Thoracic aorta (tissue), 2 donors: ENCODE measurements at places on chromosomes 2 and 18. TPM values are rescaled to one million over a fixed set of nuclear protein-coding genes. Genes with fewer than 3 reads are reported as not detected.

DNA sequence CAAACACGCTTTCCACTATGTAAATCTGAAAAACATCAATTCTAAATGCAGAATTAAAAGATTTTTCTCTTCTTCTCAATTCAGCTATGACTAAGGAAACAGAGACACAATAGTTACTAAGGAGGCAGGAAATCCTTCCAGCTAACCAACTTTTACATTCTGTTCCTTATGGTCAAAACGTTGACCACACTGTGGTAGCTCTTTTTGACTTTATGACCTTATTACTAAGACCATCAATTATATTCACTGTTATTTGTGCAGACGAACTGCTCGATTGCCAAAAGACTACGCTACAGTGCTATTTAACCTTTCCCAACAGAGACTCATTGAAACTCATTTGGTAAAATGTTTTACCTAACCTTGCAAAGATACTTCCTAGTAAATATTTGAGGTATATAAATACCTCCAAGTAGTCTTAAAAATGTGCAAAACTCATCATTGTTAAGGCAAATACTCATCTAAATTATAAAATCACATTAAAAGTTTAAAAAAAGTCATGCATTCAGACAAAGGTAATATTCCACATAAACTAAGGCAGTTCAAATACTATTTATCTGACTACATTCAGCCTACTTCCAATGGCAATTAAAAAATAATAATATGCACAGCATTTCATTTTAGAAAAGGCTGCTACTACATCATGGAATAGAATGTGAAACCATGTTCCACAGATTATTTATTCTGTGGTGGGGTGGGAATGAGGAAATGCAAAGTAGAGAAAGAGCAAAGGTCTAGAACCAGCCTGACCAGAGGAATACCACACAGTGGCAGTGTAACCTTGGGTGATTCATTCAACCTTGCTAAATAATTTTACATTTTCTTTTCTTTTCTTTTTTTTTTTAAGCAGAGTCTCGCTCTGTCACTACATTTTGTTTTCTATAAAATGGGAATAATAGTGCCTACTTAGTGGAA lies 139.9 kb downstream of the THADA start:
- DNase-seq, result no peak
- peaks cover 52% of the 10 kb centered on the region for H3K4me1 ChIP-seq
- H3K36me3 ChIP-seq, result no peaks in the 10 kb centered on the region
- H3K27ac ChIP-seq, result no peak overlapping the region
- H3K4me3 ChIP-seq, result no peak overlapping the region
- no peaks in the 10 kb centered on the region for H3K27me3 ChIP-seq

DNA sequence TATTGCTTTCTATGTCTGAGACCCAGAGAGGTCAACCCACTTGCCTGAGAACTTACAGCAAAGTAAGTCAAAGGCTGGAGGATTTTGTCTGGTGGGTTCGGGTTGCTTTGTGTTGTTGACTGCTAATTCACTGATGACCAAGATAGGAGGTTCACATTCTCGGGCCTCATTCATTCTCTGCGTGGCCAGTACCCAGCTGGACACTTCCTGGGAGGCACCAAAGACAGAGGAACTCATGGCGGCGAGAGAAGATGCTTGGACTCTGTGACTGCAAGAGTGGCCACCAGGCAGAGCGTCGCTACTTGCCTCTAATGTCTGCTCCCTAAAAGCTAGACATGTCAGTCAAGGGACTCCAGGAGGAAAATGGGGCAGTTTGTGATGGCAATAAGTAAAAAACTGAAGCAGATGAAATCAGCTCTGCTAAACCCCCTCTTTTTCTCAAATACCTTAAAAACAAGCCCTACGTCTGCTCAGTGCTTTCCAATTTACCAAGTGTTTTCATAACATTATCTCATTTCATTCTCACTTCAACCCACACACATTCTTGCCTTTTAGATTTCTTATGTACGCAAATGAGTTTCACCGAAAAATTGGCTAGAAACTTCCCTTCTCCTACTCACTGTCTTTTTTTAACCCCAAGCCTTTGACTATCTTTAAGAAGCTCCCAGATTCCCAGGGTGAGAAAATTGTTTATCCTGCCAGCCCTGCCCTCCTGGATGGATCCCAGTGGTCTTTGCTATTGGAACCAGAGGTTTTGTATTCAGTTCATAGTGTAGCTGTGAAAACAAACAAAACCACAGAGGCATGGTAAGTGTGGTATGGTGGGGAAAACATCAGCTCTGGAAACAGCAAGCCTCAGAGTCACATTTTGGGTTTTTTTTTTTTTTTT lies 4.9 kb upstream of the LBH start:
- H3K36me3 ChIP-seq, result no peaks in the 10 kb centered on the region
- H3K4me3 ChIP-seq, result no peak overlapping the region
- H3K27me3 ChIP-seq, result no peaks in the 10 kb centered on the region
- H3K4me1 ChIP-seq, result peaks cover 41% of the 10 kb centered on the region

GRCh38 chr2:74515981-74516633 lies 1.9 kb downstream of the TLX2 start:
- H3K4me3 ChIP-seq, result peak overlapping the region; percentile 51
- no peak overlapping the region for H3K27ac ChIP-seq
- peaks cover 8% of the 10 kb centered on the region for H3K4me1 ChIP-seq
- H3K36me3 ChIP-seq, result no peaks in the 10 kb centered on the region
- DNase-seq, result no peak
- H3K27me3 ChIP-seq, result peaks cover 64% of the 10 kb centered on the region

DNA sequence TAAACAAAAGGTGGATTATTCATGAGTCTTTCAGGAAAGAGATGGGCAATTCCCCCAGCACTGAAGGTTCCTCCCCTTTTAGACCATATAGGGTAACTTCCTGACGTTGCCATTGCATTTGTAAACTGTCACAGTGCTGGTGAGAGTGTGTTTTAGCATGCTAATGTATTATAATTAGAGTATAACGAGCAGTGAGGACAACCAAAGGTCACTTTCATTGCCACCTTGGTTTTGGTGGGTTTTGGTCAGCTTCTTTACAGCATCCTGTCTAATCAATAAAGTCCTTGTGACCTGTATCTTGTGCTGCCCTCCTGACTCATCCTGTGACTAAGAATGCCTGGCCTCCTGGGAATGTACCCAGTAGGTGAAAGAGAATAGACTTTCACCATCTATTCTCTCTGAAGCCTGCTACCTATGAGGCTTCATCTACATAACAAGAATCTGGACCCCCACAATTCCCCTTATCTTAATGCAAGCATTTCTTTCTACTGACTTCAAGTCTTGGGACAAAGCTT lies 148.7 kb downstream of the CABLES1 start:
- no peaks in the 10 kb centered on the region for H3K36me3 ChIP-seq
- no peak overlapping the region for H3K27ac ChIP-seq
- H3K4me1 ChIP-seq, result peaks cover 8% of the 10 kb centered on the region
- H3K27me3 ChIP-seq, result no peaks in the 10 kb centered on the region
- H3K4me3 ChIP-seq, result no peak overlapping the region

DNA sequence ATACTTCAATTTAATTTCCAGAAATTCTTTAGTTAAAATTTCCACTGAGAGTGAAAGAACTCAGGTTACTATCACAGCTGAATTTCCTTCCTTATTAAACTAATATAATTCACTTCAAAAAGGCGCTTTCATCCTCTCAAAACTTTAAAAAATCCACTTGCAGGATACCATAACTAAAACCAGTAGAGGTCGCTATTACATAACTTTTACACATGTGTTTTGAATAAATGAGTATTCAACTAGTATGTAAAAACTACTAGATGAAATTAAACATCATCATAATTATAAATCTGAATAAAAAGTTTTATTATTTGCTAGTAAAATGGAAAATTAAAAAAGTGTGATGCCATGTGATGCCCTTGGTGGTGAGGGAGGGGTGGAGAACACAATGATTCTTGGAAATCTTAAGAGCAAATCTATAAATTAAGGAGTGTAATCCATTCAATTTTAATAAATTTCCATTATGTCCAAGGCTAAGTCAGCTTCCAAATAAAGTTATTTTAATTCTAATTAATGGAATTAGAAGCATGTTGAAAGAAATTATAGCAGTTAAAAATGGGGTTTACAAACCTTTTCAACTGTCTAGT lies 61.4 kb downstream of the SOS1 start:
- H3K36me3 ChIP-seq, result no peaks in the 10 kb centered on the region
- no peak overlapping the region for H3K4me3 ChIP-seq
- no peaks in the 10 kb centered on the region for H3K27me3 ChIP-seq

DNA sequence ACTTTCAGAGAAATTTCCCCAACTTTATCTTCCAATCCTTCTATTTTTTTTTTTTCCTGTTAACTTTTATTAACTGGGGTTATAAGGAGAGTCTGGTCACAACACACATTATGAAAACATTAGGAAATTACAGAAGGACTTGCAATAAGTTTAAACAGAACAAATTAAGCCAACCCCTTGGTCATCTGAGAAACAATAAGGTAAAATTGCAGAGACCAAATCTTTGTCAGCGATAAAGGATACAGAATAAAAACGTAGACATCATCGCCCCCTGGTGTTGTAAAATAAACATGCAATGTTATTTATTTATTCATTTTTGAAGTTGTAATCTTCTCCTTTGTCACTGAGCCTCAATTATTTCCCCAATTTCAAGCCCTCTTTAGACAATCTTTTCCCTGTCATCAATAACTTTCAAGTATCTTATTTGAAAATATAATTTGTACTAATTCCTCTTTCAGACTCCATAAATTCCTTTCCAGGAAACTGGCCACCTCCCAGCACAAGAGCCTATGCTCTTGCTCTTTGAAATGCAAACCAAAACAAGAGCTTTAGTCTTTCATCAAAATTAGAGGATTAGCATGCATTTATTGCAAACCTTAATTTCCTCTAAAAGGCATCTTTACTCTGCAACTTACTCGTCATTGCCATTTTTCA lies 19.5 kb downstream of the G6PC2 start:
- DNase-seq, result no peak
- no peaks in the 10 kb centered on the region for H3K4me1 ChIP-seq
- no peak overlapping the region for H3K27ac ChIP-seq
- H3K4me3 ChIP-seq, result no peak overlapping the region
- no peaks in the 10 kb centered on the region for H3K27me3 ChIP-seq
- H3K36me3 ChIP-seq, result no peaks in the 10 kb centered on the region

DNA sequence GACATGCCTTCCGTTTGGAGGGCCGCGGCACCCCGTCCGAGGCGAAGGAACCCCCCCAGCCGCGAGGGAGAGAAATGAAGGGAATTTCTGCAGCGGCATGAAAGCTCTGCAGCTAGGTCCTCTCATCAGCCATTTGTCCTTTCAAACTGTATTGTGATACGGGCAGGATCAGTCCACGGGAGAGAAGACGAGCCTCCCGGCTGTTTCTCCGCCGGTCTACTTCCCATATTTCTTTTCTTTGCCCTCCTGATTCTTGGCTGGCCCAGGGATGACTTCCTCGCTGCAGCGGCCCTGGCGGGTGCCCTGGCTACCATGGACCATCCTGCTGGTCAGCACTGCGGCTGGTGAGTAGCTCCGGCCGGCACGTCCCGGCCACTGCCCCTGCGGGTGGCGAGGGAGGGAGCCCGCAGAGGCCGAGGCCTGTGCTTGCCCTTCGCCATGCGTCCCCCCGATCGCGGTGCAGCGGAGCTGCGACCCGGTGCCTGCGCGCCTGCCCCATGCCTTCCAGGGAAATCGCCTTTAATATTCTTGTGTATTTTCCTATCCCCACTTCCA lies 1.2 kb downstream of the BMPR2 start:
- no peaks in the 10 kb centered on the region for H3K27me3 ChIP-seq
- peak overlapping the region; percentile 98 for H3K4me3 ChIP-seq
- H3K4me1 ChIP-seq, result peaks cover 36% of the 10 kb centered on the region
- H3K27ac ChIP-seq, result peak overlapping the region; percentile 95
- no peaks in the 10 kb centered on the region for H3K36me3 ChIP-seq

DNA sequence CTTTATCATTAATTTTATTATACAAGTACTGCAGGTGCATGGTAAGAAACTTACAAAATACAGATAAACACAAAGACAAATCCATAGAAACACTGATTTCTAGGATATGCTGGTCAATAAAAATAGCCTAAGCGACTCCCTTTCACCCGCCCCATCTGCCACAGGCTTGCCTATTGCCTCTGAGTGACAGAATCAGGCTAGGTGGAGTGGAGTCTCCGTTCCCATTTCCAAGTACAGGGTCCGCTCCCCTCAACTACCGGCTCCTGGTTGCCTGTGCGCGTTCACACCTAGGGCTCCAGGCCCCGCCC lies 201 bp upstream of the TRAPPC12 start:
- H3K36me3 ChIP-seq, result no peaks in the 10 kb centered on the region
- H3K27me3 ChIP-seq, result no peaks in the 10 kb centered on the region
- H3K4me1 ChIP-seq, result peaks cover 25% of the 10 kb centered on the region
- peak overlapping the region; percentile 82 for H3K27ac ChIP-seq

Gene FAM237A
- not detected for total RNA-seq

Gene RFX8
- 0.85 TPM for total RNA-seq

Gene APOB
- total RNA-seq, result 6.1 TPM

Gene TRIB2
- 81.4 TPM for total RNA-seq

Gene GPR39
- 1.9 TPM for total RNA-seq

Gene ZBTB7C
- 10.9 TPM for total RNA-seq

Gene GPR155
- 6.8 TPM for total RNA-seq
